Activated naive CD8-positive, alpha-beta T cell treated with anti-CD3 and anti-CD28 coated beads for 36 hours (primary cell): ENCODE measurements at places on chromosomes 16 and 17. TPM values are rescaled to one million over a fixed set of nuclear protein-coding genes. Genes with fewer than 3 reads are reported as not detected.

GRCh38 chr16:89936034-89936433 lies 12.5 kb upstream of the DEF8 start:
- DNase-seq, result no peak

- no peak for DNase-seq
Measured at GRCh38 chr16:84404936-84405639, 36.8 kb downstream of the ATP2C2 start.

GDPD1 gene
- 1.9 TPM for total RNA-seq

GRCh38 chr16:22077700-22078313 lies 14.5 kb upstream of the VWA3A start:
- DNase-seq, result peak; percentile 58

- DNase-seq, result no peak
Measured at GRCh38 chr16:29710227-29711219, 31.5 kb downstream of the QPRT start.

DHX58 gene
- total RNA-seq, result 23.5 TPM
